Activated CD4-positive, CD25-positive, alpha-beta regulatory T cell treated with anti-CD3 and anti-CD28 coated beads, Interleukin-2, amount 50 U/mL, for 24 hours (primary cell): ENCODE measurements at places on chromosomes 12 and 14.

DNA sequence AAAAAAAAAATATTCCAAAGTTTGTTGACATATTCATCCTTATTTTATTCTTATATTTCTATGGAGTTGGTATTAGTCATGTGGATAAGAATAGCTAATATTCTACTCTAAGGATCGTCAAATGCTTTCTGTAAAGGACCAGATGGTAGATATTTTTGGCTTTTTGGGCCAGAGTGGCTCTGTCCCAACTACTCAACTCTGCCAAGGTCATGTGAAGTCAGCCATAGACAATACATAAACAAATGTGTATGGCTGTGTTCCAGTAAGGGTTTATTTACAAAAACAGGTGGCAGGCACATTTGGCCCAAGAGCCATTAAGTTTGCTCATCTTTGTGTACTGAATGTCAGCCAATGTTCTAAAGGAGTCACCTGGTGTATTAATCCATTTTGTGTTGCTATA lies 131.8 kb downstream of the TBX5 start:
- no peak for ATAC-seq

DNA sequence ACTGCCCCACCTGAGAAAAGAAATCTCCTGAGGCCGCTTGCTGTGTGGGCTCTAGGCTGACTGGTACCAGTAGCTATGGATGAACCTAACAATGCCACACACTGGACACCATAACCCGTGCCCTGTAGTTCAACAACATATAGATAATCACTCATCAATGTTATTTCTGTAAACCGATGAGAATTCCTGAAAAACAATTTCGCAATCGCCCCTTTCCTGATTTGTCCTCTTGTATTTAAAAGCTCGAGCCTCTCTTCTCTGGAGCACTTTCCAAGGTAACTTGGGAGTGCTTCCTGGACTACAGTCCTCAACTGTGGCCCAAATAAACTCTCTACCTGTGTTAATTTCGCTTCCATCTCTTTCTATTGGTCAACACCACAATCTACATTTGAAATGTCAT lies 26.1 kb upstream of the PPP2R5C start:
- no peak for ATAC-seq

- ATAC-seq, result no peak
These were observed 5.2 kb downstream of the MPHOSPH9 start for GRCh38 chr12:123227581-123228258.

- no peak for ATAC-seq
These were observed 360.4 kb upstream of the FOXG1 start for GRCh38 chr14:28406196-28406595.

- ATAC-seq, result no peak
These were observed 323.7 kb downstream of the CCDC91 start for GRCh38 chr12:28513983-28514382.

- ATAC-seq, result no peak
These were observed 341.4 kb downstream of the ADAMTS20 start for GRCh38 chr12:43210485-43211192.

GRCh38 chr12:54257332-54257731 lies 22.6 kb downstream of the CBX5 start:
- no peak for ATAC-seq

DNA sequence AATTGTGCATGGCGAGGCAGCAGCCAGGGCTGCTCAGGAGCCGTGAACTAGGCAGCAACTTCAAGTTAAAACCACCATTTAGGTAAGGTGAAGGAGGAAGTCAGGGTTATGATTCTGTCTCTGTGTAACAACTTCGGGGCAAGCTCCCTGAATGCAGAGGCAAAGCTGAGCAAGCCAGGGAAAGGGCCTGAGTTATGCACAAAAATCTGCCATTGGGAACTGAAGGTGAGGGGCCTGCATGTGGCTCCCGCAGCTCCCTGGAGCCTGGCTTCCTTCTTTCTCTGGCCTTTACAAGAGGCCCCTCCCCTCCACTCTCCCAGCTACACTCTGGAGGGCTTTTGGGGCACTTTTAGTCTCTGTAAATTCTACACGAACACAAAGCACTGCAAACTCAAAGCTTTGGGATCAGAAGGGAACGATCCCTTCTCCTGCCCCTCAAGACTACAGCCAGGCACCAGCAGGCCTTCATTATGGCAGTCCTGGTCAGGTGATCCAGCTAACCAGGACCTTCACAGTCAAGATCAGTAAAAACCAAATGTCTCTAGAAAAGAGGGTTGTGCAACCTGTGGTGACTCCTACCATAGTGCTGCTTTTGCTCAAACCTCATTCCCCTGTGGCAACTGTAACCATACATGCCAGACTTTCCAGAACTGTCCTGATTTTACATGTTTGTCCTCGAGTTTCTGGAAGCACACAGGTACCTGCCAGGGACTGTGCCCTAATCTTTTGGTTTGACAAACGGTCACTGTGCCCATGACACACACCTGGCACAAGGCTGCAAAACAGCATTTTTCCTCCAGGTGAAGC lies 67.2 kb upstream of the PTGR2 start:
- ATAC-seq, result no peak

DNA sequence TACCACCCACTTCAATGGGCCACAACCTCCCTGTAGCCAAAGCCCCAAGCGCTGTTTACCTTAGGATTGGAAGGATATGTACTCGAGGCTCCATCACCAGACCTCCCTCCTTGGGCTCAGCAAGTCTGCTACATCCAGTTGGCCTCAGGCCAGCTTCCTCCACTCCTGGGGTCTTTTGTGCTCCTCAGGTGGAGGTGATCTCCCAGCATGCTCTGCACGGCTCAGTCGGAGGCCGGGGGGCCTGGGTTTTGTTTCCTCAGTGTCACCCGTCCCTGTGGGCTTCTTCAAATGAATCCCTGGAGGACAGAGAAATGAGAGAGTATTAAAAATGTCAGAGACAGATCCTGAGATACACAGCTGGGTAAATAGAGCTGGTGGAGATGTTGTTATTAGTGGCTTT lies 723.1 kb upstream of the TBX3 start:
- no peak for ATAC-seq

- no peak for ATAC-seq
These were observed 20.8 kb downstream of the KLHL28 start for GRCh38 chr14:44940944-44941343.

DNA sequence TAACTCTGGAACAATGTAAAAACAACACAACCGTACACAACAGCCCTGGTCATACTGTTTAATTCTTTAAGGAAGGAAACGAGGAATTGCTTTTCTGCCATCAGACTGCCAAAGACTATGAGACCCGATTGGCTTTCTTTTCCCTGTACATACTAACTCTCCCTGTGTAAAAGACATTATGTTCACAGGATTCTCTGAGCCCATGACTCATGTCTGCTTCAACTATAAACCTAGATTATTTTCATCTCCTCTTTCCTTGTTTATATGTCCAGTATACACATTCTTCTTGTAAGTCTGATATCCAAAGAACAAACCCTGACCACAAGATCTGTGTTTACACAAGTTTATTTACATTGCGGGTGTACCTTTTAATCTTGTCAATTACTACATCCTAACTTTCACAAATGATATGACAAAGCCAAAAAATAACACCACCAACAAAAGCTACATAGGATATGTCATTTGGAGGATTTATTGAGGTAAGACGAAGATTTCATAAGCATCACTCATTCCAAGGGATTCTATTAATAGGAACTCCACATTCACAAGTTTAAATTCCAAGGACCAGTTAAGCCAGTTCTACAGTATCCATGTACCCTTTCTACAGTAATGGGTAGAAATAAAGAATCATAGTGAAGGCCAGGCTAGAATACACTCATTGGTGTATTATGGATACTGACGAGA lies 67.3 kb downstream of the STXBP6 start:
- ATAC-seq, result no peak

- ATAC-seq, result no peak
These were observed 21.1 kb downstream of the NKX2-1 start for GRCh38 chr14:36498938-36499337.

GRCh38 chr12:4769073-4769472 lies 48.9 kb downstream of the GALNT8 start:
- ATAC-seq, result no peak

- ATAC-seq, result no peak
These were observed 351.3 kb downstream of the ZFP36L1 start for GRCh38 chr14:68441542-68441941.

GRCh38 chr14:64119980-64120379 lies 174.2 kb downstream of the ESR2 start:
- no peak for ATAC-seq

GRCh38 chr12:30529489-30530269 lies 166.0 kb downstream of the IPO8 start:
- ATAC-seq, result no peak

DNA sequence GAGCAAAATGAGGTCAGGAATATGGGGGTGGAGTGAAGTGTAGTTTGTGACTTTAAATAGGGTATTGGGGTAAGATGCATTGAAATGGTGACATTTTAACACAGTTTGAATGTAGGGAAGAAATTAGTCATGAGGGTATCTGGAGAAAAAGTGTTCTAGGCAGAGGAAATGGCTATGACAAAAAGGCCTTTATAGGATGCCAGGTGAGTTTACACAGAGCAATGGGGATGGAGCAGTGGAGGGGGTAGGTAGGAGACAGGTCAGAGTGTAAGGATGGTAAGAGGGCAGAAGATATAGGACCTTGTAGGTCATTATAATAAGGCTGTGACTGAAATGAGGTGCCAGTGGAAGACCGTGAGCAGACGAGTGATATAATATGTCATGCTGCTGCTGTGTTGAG lies 30.4 kb downstream of the HEATR5A start:
- peak; percentile 8 for ATAC-seq

GRCh38 chr12:62882140-62882539 lies 52.8 kb downstream of the PPM1H start:
- no peak for ATAC-seq

- ATAC-seq, result no peak
These were observed 27.1 kb upstream of the KRT77 start for GRCh38 chr12:52730383-52730782.

- ATAC-seq, result no peak
These were observed 65.1 kb downstream of the PPP1R36 start for GRCh38 chr14:64614805-64615391.

GRCh38 chr12:106170285-106170684 lies 31.5 kb upstream of the NUAK1 start:
- ATAC-seq, result no peak

DNA sequence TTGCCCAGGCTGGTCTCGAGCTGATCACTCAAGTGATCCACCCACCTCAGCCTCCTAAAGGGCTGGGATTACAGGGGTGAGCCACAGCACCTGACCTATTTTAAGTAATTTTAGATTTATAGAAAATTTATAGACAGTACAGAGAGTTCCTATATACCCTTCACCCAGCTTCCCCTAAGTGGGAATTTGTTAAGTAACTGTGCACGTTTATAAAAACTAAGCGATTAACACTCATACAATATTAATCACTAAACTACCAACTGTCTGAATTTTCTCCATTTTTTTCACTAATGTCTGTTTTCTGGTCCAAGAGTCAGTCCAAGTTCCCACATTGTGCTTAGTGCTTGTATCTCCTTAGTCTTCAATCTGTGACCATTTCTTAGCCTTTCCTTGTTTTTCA lies 5.5 kb downstream of the IL31 start:
- no peak for ATAC-seq

DNA sequence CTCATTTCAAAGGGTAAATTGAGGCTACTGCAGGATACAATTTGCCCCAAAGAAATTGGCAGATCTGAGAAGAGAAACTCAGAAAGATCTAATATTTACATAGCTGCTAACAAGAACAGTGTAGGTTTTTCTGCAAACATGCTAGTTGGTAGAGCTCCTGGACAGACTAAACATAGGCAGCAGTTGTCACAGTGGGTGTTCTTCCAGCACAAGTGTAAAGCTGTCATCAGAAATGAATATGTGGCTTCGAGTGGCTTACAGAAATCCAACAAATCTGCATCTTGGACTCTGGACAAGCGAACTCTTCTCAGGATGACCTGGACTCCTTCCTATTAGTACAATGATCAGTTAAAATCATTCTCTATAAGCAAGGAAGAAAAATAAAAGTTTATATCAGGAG lies 5.9 kb downstream of the CBX5 start:
- no peak for ATAC-seq

- ATAC-seq, result no peak
These were observed 32.9 kb downstream of the RPS6KA5 start for GRCh38 chr14:91027561-91027960.

DNA sequence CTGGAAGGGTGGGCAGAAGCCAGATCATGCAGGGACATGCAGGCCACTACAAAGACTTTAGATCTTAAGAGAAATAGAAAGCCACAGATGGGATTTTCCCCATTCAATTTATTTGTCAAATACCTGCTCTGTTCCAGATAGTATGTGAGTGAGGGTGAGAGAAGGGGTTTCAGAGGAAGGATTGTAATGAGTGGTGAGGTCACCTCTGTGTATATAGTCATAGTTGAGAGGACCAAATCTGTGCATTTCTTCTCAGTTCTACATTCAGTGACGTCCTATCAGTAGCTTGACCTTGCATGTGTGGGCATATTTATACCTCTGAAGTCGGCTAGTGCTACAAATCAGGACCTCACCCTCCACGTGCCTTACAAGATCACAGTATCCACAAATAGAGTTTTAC lies 31.2 kb upstream of the RBM19 start:
- no peak for ATAC-seq
